ENCODE measurements at places on chromosomes 6 and 20.
A peak's percentile ranks its signal among the peaks of the same experiment; 100 is the strongest.

DNA sequence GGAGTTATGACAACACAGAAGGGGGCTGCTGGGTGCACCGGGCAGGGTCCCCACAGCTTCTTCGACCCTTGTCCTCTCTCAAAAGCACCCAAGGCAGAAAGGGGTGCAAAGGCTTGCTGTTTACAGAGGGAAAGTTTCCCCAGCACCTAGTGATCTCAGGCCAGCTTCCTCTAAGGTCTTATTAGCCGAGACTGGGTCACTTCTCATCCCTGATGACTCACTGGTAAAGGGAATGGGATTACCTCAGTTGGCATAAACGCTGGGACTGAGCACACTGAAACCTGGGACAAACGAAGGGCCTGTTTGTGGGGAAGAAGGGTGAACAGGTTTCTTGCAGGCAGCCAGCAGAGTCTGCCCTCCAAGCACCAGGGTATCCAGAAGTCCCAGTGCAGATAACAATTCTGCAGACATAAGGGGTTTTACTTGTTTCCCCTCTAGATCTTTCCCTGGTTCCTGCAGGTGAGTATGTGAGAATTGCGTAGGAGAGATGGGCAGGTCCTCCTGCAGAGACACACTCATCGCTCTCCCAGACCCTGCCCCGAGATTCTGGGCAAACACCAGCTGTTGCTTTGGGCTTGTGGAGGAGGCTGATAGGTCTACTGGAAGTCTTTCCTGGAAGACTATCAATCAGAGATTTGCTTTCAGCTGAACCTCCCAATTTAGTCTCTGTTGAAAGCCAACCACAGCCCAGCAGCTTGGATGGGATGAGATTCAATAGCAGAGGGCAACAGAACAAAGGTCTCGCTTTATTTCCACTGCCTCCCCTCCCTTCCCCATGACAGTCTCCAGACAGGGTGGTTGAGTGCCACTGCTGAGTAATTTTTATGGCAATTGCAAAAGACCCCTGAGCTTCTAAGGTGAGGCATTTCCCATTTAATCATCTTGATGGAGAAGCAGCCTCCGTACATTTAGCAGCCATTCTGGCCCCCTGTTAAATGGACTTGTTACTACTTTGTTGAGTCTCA, 25.7 kb downstream of the KCNG1 start:
- DNase-seq = no peak

DNA sequence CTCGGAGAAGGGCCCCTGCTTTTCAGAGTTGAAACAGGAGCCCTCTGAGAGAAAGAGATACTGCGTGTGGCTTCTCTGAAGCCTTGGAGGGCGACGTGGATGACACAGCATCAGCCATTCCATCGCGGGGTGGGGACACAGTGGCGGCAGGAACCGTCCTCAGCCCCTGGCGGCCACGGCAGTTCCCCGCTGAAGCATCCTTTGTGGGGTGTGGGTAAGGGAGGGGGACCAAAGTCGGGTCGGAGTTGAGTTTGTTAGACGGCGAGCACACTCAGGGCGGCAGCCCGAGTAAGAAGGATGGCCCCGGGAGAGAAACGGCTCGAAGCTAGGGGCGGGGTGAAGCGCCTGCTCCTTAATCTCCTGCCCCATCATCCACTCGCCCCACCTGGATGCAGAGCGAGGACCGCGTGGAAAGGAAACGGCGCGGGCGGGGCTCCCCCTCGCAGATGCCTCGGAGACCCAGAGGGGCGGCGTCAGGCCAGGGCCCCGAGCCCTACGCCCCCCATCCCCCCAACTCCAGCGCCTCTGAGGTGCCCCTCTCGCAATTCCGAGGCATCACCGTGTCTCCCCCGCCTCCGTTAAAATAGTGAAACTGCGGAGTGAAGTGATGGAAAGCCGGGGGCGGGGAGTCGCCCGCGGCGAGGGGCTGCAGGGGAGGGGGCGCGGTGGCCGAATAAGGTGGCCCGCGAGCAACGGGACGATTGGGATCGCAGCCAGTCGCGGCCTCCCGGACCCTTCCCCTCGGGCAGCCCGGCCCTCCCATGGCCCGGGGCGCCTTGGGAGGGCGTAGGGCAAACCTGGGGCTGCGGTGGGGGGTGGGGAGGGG, 796 bp upstream of the RREB1 start:
- DNase-seq = no peak

- DNase-seq = peak; percentile 71
Measured at GRCh38 chr20:33731693-33732165, at the start of gene ZNF341. TSS of gene ZNF341 (plus strand) at chr20:33731996. CDS start at chr20:33732022, 26 bp downstream.

GRCh38 chr6:5471044-5471443, 209.7 kb downstream of the FARS2 start:
- peak; percentile 30 for DNase-seq

DNA sequence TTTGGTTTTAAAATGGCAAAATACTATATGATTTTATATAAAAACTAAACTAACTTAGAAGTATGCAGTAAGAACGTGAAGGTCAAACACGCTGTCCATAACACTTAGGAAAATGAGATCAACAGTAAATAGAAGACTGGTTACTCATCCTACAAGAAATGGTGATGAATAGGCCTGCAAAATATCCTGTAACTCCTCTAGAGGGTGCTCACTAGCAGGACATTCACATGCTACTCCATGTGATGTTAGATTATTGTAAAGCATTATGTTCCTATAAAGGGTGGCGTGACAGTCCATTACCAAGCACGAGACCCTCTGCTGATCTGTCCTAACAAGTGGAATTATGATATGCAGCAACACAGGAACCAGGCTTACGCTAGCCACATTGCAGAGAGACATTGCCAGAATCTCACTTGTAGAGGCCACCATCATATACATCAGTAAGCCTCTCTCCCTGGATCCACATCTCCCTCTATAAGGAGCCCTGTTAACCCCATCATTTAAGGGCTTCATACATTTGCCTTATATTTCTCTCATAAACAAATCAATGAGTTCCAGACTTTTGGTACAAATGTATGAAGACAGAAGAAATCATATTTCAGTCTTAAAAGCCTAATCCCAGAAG, 18.0 kb upstream of the DEFB129 start:
- DNase-seq = no peak

DNA sequence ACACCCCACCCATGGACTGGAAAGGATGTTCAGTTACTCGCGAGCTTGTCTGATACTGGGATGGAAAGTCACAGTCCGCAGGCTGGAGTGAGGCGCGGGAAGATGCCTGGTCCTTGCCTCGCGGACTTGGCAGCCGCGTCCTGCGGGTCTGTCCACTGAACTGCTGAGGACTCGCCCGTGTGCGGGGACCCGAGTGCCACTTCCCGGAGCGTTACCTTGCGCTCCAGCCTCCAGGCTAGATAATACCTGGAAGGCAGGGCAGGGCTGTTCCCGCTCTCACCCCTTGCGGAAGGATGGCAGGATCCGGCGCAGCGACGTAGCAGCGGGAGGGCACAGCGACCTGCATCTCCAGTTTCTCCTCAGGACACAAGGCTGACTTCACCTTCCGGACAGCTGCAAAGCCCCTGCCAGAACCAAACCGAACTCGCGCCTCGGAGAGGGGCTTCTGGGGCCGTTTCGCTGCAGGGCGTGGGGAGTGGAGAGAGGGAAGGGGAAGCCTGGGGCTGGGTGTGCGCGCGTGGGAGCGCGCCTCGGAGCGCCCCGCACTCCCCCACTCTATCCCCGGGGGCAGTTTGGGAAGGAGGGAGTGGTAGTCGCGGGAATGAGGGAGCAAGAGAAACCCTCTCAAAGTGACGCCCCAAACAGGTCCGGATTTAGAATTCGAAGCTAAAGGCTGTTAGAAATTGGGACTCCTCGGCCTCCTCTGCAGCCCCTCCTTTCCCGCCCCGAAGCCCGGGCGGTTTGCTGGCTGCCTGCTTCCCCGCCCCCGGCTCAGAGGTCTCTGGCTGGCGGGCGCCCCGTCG, at the start of gene KCNQ5:
Gene KCNQ5, plus strand, starts transcription at position 774 of the 803 bp plus-strand sequence.
- no peak for DNase-seq

GRCh38 chr6:82867946-82868345, 197.7 kb downstream of the UBE3D start:
- no peak for DNase-seq

GRCh38 chr6:155187106-155187505, 76.7 kb upstream of the CLDN20 start:
- DNase-seq = no peak

DNA sequence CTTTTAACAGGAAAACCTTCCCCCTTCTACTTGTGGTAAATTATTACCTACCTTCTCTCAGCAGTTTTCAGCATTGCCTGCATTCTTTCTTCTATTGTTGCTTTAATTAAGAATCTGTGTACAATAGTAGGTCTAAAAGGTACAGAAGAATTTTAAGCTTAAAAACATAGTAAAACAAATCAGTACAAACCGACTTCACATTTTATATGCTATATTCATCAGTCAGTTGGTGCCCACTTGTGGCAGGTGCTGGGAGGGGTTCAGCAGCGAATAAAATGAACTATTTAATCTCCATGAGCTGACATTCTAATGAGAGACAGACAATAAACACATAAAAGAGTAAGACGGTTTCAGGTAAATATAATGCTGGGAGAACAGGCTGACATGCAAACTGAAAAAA, 73.4 kb upstream of the FBXO30 start:
- DNase-seq = no peak

DNA sequence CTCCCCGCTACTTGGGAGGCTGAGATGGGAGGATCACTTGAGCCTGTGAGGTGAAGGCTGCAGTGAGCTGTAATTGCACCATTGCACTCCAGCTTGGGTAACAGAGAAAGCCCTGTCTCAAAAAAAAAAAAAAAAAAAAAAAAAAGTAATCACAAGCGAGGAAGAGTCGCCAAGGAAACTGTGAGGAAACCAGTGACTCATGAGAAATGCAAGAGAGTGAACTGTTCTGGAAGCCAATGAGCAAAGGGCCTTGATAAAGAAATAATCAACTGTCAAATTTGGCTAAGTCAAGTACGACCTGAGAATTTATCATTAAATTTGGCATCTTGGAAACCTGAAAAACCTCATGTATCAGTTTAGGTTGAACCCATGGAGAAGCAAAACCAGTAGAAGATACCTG, 16.1 kb upstream of the LAMP5 start:
- DNase-seq = no peak

GRCh38 chr20:22775671-22776139, 191.3 kb upstream of the FOXA2 start:
- DNase-seq = no peak

- no peak for DNase-seq
Measured at GRCh38 chr6:56688521-56688920, 45.8 kb upstream of the DST start.

GRCh38 chr6:6713657-6714056, 125.1 kb downstream of the LY86 start:
- DNase-seq = no peak

DNA sequence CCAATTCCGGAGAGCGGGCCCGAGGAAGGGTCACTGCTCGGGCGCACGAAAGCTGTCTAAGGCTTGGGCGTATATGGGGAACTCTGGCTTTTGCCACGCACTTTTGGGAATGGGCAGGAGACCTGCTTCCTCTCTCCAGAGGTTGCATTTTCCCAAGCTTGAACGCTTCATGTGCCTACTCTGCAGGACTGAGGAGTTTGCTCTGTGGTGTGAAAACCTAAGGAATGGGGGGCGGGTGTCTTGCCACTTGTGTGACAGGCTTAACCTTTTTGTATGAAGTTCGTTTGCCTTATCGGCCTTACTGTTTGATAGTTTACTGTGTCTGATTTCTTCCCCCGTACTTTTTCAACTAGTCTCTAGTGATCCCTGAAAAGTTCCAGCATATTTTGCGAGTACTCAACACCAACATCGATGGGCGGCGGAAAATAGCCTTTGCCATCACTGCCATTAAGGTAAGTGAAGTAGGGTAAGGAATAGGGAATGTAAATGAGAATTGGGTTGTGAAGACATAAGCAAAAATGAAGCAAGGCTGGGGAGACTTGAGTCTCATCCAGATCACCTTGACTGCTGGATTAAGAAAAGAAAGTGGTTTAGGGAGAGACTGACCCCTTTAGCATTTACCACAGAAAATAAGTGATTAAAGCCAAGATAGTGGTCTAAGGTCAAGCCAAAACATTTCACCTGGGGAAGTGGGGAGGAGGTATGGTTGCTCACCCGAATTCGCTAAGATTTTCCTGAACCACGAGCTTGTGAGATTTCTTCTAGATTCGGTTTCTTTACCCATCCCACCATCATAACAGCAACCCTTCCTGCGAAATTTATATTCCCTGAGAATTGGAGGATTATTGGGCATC, 627 bp downstream of the RPS18 start:
- DNase-seq = no peak

- DNase-seq = no peak
Measured at GRCh38 chr6:149503872-149504271, 19.1 kb upstream of the ZC3H12D start.

DNA sequence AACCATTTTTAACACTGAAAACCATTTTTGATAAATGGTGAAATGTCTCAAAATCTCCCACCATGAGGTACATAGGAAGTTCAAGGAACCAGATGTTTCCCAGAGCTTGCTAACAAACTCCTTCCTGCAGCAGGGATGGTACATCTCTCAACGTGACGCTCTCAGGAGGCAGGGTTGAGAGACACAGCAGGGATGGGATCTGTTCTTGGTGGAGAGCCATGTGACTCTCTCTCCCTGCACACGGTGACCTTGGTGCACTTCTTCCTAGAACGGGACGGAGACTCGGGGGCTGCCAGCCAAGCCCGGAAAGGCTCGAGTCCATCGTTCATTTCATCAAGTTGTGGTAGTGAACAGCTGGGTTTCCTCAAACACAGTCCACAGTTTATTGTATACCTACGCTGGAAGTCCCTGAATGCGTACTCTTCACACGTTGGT, 94.2 kb downstream of the FAM50B start:
- DNase-seq = no peak

- no peak for DNase-seq
Measured at GRCh38 chr6:144667532-144668503, 382.7 kb downstream of the UTRN start.

DNA sequence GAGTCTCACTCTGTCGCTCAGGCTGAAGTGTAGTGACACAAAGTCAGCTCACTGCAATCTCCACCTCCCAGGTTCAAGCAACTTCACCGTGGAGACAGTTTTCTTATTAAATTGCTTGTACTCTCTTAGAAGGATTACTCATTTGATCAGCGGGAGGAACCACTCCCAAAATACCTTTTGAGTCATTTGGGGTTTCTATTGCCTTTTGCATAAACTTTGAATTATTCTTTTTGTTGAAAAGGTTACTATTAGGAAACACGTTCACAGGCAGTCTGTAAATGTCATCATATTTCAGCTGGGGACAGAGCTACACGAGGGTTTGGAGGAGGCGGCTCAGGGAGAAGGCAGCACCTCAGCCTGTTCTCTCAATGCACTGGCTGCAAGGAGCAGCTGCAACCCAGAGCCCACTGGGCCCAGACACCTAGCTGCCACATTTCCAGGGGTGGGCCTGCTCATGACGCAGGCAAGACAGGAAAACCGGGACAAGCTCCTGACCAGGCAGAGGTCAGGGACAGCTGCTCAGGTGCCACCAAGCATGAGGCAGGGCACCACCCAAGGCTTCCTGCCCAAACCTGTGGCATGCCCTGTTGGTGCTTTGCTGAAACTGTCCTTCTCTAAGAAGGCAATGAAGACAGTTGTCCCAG, 205.9 kb downstream of the BMP7 start:
- no peak for DNase-seq

- DNase-seq = no peak
Measured at GRCh38 chr6:32842690-32843089, 1.2 kb downstream of the PSMB8 start.

DNA sequence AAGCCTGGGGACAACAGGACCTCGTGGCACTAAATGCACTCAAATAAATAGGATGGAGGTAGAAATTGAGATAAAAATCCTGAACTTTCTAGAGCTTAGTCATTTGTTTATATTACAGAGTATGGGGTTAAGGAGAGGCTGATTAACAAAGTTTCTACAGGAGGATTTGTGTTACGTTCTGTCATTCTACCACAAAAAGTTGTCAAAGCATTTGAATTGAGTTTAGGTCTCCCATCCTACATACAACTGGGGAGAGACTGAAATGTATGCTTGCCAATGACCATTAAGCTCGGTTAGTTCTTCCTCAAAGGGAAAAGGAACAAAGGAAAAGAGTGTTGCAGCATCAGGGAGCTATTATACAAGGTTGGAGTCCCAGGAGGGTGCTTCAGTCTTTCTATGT, 597.9 kb downstream of the COL12A1 start:
- DNase-seq = no peak
